ENCODE measurements at places on chromosomes 7 and 10. TPM values are rescaled to one million over a fixed set of nuclear protein-coding genes. Genes with fewer than 3 reads are reported as not detected.

DNA sequence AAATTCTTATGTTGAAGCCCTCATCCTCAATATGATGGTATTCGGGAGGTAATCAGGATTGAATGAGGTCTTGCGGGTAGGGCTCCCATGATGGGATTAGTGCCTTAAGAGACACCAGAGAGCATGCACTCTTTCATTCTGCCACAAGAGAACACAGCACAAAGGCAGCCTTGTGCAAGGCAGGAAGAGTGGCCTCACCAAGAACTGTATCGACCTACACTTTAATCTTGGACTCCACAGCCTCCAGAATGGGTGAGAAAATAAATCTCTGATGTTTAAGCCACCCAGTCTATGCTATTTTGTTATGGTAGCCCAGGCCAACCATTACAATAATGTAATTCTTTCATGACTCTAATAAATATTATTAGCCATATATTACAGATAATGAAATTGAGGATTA lies 8.4 kb downstream of the SEM1 start:
- DNase-seq, result no peak

The CYP2C9 gene
- not detected for polyA plus RNA-seq

DNA sequence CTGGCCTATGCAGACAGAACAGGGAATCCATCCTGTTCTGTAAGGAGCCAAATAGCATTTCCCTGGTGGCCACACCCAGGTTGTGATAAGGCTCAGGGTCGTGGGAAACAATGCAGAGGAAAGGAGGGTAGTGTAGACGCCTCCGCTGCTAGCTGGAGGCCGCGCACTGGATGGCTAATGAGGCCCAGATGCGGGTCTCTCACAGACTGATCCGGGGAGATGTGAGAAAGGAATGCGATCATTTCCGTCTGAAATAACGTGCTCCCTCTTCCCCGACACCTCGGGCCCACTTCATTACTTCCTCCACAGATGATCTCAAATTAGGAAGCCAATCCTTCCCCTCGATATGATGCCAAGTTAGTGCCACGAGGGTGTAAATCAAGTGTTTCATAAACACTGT lies 203.3 kb downstream of the TAX1BP1 start:
- DNase-seq, result no peak

The SPDYE11 gene
- 0.06 TPM for polyA plus RNA-seq

GRCh38 chr10:283916-284356 lies 148.7 kb downstream of the ZMYND11 start:
- DNase-seq, result no peak

All from AG04450 (cell line).